NCI-H1105 treated with DMSO at 0.1 percent for 48 hours (cell line): ENCODE measurements at places on chromosomes 4 and X.

- DNase-seq = no peak
Measured at GRCh38 chrX:134569306-134569705, 89.0 kb downstream of the PLAC1 start.

DNA sequence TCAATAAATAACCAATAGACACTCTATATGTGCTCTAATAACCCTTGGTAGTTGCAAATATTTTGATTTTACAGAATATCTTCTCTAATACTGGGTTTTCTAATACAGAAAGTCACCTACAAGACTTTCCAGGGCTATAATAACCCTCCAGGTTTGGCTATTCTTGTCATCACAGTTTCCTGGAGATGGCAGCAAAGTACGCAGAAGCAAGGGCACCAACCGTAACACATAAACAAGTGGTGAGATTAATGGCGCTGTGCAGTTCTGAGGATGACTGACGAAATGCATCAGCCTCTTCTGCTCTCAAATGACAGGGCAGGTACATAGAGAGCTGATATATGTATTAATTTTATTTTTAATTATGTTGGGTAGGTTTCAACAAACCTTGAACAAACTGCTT lies 122.4 kb downstream of the C4orf33 start:
- peak; percentile 33 for DNase-seq

DNA sequence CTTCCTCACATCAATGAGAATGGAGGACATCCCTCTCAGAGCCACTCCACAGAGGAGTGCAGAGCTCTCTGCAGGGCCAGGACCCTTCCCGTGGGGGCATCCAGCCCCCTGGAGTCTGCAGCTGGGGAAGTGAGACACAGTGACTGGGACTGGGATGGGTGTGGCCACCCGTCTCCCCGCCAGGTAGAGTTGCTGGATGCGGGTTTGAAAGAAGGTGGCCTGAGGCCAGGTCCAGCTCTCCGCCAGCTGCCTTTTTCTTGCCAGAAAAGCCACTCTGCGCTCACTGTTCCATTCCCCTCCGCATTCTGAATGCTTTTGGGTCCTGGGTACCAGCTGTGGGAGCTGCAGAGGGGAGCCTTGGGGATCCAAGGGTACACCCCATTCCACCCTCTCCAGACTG lies 82.6 kb downstream of the ABLIM2 start:
- DNase-seq = no peak

- no peak for DNase-seq
Measured at GRCh38 chr4:67104145-67104544, 441.2 kb downstream of the CENPC start.

- DNase-seq = peak; percentile 84
Measured at GRCh38 chr4:142940425-142941330, 94.6 kb upstream of the INPP4B start.

DNA sequence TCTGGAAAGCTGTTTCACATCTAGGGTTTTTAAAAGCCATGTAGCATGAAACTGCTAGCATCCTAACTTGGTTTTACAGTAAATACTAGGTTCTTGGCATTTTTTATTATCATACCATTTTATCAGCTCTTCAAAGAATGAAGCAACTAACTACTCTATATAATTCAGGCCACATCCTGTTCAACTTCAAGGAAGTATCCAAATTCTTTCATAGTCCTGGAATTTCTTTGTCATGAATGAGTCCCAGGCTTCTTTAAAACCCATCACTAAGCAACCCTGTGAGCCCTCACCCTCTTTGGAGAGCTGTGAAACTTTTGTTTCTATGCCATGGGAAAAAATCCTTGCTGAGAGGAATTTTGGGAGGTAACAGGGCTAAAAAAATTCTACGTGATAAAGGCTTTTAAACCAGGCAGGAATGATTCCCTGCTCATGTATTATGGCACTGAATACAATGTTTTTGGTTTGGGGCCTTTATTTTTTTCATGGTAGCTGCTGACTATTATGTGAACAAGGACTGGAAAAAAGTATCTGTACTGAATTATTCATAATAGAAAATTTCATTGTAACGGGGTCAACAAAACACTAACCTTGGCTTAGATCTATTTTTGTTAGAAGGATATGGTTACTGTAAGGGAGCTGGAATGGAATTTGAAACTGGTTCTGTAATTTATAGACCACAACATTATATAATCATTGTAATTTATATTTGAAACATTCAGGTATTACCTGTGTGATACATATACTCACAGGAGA lies 164.9 kb downstream of the DCTD start:
- no peak for DNase-seq

DNA sequence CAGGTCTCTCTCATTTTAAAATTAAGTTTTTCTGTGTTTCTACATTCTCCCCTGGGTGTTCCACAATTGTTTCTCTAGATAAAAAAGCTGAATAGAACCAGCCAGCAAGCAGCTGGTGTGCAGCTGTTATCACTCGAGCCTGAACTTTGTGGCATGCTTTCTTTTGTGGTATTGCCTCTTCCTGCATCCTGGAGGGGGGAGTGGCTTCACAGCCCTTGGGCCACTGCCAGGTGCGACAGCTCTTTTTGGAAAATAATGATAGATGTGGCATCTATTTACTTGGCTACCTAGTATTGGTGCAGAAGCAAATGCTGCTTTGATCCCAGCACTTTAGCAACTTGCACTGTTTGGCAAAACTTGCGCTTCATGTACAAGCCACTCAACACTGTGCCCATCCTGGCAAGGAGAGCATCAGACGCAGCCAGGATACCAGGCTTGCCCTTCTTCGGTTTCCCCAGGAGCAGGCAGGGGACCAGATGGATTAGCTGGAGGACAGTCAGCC lies 69.4 kb downstream of the HMGB2 start:
- peak; percentile 89 for DNase-seq

DNA sequence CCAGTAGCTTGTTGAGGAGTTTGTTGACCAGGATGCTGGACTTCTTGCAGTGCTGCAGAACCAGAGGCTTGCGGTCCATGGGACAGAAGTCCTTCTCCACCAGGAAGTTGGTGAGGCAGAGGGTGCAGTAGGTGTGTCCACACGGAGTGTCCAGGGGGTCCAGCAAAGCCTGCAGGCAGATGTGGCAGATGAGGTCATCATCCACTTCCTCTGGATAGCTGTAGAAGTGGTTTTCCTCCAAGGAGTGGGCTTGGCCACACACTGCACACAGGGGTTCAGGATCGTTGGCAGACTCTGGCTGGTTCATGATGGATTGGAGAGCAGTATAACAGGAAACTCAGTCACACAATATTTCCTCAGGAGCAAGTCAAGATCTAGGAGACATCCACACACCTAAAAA lies 17.6 kb downstream of the LNX1 start:
- no peak for DNase-seq

DNA sequence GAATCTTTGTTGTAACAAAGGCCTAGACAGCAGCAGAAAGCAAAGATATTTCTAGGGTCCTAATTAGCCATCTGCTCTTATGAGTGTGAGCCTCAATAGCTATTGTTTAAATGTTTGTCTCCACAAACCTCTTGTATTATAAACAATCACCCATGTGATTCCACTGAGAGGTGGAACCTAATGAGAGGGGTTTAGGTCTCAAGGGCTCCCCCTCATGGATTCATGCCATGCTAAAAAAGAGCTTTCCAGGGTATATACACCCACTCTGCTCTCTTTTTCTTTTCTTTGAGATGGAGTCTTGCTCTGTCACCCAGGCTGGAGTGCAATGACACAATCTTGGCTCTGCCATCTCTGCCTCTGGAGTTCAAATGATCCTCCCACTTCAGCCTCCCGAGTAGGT lies 42.1 kb downstream of the TRIM61 start:
- peak; percentile 44 for DNase-seq

GRCh38 chr4:38283724-38284123 lies 323.5 kb downstream of the PTTG2 start:
- DNase-seq = no peak

DNA sequence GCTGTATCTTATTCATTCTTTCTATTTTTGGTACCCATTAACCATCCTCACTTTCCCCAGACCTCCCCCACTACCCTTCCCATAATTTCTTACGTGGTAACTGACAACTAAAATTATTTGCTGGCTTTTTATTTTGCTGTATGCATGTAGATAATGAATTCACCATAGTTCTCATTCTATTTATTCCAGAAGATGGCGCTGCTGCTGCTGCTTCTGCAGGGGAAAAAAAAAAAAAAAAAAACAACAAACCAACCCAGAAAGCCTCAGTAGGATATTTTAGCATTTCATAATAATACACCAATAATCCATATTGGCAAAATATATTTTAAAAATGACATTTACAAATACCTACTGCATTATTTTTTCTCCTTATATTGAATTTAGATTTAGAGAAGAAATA lies 416.6 kb upstream of the MAGEB18 start:
- peak; percentile 14 for DNase-seq

- no peak for DNase-seq
Measured at GRCh38 chr4:139768366-139768765, 102.7 kb downstream of the MGST2 start.

- DNase-seq = no peak
Measured at GRCh38 chr4:70624226-70624793, 4.2 kb upstream of the ENAM start.

DNA sequence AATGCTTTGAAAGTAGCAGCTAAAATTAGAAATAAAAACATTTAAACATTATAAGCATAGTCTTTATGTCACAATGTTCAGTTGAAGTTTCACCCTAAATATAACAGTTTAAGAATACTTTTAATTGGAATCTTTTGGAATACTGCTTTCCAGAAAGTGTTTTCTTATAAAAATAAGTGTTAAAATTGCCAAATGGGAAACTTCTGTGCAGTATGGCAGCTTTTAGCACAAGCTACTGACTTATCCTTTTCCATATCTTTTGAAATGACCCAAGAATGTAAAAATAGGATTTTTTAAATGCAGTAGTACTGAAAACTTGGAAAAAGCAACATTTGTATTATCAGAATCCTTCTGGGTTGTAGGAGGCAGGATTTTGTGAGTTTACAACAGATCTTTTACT lies 34.2 kb downstream of the CEP135 start:
- no peak for DNase-seq

DNA sequence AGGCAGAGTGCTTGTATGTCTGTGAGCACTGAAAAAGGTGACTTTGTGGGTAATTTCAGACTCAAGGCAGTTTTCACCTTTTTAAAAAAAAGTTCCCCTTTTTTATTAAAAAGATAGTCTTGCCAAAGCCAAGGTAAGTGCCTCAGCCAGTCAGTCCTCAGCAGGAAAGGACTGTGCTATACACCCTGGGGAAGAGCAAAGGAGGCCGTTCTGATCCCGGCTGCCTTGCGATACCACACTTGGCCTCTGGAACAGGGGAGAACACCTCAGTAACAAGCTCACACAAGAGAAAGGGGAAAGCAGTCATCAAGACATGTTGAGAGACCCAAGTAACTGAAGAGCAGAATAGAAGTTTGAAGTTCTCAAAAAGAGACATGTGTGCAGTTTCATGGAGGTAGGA lies 541.7 kb downstream of the BCOR start:
- DNase-seq = no peak

DNA sequence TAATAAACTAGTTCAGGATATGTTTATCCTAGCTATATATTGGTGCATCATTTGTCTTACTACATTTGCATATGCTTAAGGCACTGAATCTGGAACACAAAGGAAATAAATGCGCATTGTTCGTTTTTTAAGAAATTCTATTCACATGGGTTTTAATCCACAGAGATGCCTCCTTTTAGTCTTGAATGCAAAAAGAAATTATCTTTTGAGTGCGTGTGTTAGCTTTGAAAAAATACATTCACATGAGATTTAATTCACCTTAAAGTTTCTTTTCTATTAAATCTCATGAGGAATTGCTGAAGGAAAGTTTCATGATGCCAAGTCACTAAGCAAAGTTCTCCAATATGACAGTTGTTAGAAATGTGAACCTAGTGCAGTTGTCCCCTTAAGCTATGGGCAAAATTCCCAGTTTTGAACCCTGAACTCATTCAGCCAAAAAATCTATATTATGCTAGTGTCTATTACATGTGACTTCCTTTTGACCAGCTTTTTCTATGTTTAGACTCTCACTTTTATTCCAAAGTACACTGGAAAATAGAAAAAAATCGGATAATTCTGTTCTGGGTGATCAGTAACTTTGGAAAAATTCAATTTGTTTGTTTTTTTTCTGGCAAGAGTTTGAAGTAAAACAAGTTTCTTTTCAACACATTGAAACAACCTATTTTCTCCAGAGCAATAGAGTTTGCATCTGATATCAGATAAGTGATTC lies 426.2 kb upstream of the MAGEB2 start:
- DNase-seq = no peak

DNA sequence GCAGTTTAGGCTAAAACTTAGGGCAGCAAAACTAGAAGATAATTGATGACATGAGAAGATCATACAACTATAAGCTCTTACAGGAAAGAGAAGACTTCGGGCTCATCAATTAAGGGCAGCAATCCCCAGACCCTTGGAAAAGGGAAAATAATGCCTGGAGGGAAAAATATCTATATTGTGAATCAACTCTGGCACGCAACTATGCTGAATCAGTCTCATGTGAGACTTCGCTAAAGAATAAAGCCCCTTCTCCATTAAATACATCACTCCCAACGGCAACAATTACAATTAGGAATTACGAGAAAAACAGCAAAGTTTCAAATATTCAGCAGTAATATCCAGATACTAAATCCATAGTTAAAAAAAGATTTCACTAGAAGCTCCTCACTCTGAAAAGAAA lies 2016.8 kb upstream of the IGFBP7 start:
- DNase-seq = no peak

GRCh38 chrX:48667509-48667908 lies 16.1 kb upstream of the WAS start:
- DNase-seq = no peak

GRCh38 chr4:147801820-147802219 lies 69.9 kb downstream of the ARHGAP10 start:
- no peak for DNase-seq

DNA sequence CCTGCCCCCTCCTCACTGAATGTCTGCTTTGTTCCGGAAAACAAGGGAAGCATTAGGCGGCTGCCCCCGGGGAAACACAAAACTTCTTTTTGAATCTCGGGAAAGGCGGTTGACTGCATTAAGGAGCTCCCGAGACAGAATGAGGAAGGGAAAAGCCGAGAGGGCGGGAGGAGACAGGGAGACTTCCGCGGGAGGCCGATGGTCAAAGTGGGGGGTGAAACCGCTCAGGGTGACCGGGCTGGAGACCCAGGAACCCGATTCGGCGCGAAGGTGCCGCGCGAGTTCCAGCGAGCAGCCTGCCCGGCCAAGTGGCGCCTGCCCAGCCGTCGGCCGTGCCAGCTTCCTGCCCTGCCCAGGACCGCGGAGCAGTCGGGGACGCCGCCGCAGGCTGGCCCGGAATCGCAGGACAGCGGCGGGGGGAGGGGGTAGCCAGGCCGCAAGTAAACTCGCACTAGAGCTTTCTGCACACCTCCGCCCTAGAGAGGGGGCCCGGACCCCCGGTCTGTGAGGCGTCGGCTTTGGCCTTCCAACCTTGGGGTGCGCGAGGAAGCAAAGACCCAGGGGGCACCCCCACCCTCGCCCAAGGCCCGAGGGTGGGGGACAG lies 55.1 kb upstream of the BCOR start:
- no peak for DNase-seq

DNA sequence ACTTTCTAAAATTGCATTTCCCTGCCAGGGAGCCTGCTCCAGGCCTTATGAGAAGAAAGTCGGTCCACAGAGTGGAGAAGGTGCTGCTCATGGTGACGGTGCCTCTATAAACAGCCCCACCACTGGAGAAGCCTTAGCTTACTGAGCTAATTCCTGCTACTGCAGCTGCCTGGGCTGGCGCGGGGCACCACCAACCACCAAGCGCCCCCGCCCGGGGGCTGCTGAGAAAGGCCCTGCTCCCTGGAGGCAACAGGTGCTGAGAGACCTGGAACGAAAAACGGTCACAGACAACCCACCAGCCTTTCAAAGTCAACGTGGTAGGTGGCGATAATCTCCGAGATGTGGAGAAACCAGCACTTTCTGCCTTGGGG lies 2.9 kb downstream of the HCFC1 start:
- peak; percentile 48 for DNase-seq

GRCh38 chrX:150879855-150880807 lies 18.3 kb downstream of the CD99L2 start:
- no peak for DNase-seq

- DNase-seq = no peak
Measured at GRCh38 chr4:153652051-153652784, 31.9 kb upstream of the TLR2 start.
